GM10248 (cell line): ENCODE measurements at places on chromosomes 5 and 9.

GRCh38 chr5:158549311-158549710, 550.4 kb downstream of the EBF1 start:
- no peak for DNase-seq

DNA sequence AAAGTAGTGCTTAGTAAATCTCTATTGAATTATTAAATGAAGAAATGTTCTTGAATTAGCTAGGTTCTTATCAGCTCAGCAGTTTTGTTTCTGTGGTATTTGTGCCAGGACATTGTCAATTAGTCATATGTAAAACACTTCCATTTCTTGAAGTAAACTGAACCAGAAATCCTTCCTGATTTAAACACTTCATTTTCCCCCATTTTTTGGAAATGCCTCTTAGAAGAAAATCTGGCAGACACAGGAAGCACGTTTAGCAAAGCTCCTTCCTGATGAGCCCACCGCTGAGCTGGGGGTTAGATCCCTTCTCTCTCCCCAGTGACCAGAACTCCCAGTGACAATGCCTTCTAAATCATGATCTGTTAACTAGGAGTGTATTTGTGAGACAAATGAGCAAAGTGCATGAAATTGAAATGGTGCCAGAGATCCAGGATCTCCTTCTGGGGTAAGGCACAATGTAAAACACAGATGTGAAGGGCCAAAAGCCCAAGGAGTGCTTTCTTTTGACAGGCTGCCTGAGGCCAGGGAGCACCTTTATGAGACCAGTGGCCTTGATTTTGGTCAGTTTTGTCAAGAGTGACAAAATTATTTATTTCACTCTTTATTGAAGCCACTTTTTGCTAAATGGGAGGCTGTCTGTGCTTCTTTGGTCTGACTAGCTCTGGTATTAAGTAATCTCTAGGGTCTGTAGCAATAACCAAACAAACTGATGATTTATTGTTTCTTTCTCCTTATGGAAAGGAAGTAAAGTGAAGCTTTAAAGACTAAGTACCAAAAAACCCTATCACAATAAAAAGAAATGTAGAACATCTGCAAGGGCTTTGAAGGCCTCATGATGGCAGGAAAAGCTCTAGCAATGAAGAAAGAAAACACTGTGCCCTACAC, 25.5 kb upstream of the RUSC2 start:
- no peak for DNase-seq

DNA sequence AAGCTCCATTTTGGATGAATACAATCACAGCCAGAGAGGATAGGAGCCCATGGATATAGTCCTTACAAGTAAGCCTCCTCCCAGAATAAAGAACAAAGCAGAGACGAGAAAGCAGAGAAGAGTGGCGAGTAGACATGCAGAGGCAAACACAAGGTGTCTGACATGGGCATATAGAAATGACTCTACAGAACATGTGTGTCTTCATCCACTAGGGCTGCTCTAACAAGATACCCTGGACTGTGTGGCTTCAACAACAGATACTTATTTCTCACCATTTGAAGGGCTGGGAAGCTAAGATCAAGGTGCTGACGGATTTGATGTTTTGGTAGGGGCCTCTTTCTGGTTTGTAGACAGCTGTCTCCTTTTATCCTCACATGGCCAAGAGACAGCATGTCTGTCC, 32.3 kb upstream of the FER start:
- DNase-seq: no peak

DNA sequence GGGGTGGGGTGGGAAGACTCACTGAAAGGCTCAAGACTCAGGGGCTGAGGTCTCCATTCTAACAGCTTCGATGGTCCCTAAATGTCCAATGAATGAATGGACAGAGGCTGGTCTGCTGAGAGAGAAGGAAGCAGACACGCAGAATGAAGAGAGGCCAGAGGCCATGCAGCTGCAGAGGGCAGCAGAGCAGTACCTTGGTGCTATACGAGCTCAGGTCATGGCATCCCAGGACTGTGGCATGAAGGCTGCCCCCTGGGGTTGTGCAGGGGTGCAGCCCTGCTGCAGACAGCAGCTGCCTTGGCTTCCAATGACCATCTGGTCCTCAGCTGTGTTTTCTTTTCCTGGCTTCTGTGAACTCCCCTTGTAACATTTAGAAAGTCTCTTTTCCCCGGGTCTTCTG, 15.2 kb upstream of the CORO2A start:
- DNase-seq: no peak

DNA sequence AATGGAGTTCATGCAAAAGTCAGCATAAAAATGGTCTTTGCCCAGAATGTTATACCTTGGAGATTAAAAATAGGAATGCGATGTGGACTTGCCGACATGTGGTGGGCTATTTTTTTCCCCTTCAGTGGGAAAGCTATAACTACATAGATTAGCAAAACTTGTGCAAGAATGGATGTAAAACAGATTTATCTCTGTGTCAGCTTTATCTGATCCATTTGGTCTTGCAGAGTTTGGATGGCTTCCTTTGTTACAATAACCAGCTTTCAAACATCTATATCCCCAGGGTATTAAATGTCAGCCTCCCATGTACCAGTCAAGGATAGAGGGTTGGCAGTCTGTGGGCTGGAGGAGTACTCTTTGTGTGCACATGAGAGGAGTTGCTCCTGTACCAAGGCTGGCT, 284.9 kb downstream of the TMEM38B start:
- DNase-seq: no peak

DNA sequence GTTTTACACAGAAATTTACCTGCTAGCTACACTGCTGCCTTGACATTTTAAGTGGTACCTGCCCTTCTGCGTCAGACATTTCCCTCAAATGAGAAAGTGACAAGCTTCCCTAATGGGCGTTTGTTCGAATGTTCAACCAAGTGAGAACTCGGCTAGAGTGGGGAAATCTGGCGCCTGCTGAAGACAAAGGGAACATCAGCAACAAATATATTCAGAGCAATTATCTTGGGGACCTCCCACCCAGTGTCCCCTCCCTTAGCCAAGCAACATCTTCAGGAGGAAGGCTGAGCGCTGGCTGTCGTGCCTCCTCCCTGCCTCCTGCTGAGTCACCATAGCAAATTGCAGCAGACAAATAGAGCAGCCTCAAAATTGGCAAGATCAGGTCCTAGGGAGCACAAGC, 57.1 kb downstream of the MFAP3 start:
- no peak for DNase-seq

GRCh38 chr5:11377896-11378295, 526.4 kb downstream of the CTNND2 start:
- DNase-seq: no peak

DNA sequence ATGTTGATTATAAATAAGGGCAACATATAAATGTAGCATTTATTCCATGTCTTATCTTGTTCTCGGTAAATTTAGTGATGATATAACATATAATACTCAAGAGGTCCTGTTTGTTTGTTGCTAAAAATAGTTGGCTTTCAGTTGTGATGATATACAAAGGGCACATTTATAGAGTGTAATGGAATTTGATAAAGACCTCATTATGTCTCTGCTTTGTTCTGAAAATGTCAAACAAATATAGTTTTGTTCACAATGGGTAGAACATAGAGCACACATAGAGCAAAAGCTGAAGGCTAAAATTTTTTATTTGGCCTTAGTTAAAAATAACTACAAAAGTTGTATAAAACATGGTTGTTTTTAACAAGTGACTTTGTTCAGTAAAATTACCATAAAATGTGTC, 477.1 kb upstream of the SMC2 start:
- no peak for DNase-seq

DNA sequence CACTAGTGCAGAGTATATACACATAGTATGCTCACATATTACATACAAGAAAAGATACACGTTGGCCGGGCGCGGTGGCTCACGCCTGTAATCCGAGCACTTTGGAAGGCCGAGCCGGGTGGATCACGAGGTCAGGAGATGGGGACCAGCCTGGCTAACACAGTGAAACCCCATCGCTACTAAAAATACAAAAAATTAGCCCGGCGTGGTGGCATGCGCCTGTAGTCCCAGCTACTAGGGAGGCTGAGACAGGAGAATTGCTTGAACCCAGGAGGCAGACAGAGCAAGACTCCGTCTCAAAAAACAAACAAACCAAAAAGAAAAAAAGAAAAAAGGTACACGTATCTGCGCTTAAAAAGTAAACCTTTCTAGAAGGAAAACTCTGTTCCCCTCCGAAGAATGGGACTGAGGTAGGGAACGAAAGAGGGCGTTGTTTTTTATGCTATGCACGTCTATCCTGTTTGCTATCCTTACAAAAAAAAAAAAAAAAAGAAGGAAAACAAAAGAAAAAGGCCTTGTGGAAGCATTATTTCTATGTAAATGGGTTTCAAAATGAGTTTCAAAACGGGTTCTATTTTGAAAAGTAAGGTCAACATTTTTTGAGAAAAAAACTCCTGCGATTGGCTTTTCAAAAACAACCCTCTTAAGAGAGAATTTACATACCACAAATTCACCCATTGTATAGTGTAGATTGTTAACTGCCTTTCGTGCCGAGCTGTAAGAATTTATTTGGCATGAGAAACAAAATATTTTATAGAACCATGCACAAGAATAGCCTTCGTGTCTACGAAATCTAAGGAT, 1.2 kb downstream of the AK3 start:
- peak; percentile 24 for DNase-seq

GRCh38 chr5:81212211-81212751, 20.8 kb upstream of the CKMT2 start:
- DNase-seq: no peak

- DNase-seq: no peak
These were observed 13.2 kb upstream of the ADGRD2 start for GRCh38 chr9:124437086-124437485.

DNA sequence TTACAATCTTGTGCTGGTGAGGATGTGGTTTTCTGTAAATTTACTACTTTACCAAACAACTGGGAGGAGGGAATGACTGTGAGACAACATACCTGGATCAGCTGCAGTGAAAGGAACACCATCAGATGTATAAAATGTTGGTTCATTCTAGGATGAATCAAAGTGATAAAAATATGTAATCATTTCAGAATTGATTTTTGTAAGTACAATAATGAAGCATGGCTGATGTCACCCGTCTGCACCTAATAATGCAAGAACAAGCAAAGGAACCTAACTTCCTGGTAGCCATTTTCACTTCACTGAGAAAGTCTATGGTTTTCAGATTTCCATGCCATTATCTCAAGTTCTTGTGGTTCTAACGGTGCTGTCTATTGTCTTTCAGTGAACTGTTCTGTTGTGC, 18.7 kb upstream of the C5orf34 start:
- DNase-seq: no peak

DNA sequence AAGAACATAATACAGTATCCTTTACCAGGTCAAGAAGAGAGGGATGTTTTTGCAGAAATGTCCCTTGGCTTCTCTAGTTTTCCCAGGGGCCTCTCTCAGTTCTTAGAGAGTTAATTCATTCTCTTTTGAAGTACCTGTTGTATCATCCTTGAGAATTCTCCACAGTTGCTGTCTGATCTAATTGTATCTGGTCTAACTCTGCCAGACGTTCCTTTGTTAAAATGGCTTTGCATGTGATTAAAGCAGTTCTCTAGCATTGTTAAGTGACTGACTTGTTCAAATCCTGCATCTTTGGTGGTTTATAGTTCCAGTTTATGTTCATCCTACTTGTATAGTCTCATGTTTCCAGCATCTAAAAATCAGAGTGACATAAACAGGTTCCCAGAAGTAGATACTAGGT, 65.0 kb downstream of the KIAA1958 start:
- DNase-seq: no peak

DNA sequence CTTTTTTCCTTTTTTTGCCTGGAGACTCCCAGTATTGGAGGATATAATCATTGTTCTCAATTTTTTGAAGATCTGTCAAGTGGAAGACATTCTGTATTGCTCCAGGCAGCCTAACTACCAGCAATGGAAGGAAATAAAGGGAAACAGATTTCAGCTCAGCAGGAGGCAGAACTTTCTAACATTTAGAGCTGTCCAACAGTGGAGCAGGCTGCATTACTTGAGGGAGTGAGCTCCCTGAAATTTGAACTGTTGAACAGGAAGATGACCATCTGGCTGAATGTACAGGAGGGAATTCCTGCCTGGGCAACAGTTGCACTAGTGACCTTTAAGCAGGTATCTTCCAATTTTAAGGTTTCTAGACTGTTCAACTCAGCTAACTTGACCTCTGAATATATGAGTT, 1.1 kb upstream of the GAPVD1 start:
- DNase-seq: no peak

DNA sequence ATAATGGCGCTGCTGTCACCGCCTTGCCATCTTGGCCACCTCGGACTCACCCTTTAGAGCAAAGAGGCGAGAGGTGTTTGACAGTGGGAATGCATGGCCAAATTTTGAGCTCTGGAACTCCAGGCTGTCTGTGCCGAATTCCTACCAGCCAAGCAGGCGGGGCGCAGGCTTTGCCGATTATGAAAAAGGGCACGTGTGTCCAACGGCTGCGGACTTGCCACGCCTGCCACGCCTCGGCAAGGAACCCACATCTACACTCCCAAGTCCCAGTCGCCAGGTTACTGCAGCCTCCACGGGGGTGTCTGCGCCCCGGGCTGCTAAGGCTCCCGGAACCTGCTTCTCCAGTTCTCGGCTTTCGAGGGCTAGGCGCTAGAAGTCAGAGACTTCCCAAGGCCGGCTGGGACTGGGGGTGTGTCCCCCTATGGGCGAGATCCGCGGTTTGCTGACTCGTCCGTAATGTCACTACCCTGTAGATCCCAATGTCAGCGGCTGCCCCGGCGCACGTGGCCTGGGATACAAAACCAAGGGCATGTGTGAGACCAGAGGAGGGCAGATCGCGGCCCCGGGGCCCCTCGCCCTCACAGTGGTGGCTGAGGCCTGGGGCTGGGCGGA, 2.8 kb downstream of the NPR3 start:
- no peak for DNase-seq

DNA sequence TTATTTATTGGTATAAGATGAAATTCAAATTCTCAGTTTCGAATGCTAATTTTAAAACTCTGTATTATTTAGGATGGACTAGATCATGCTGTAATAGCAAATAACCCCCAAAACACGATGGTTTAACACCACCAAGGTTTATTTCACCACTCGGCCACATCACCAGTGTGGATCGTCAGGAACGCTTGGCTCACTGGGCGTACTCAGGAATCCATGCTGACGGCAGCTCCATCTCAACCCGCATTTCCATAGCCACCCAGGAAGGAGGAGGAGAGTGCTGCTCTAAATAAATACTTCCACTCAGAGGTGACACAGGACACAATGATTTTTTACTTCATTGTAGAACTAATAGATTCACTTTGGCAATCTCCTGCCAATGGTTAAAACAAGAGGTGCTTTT, 347.4 kb downstream of the SH3GL2 start:
- no peak for DNase-seq

DNA sequence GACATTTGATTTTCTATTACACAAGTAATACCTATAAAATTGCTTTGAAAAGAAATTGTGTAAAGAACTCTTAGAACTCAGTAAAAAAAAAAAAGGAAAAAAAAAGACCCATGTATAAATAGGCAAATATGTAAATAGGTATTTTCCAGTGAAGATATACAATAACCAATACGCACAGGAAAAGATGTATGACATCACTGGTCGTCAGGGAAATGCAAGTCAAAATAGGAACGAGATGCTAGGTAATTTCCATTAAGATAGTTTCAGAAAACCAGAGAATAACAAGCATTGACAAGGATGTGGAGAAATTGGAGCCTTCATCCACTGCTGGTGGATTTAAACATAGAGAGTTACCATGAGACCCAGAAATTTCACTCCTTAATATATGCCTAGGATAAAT, 708.8 kb downstream of the MTRR start:
- no peak for DNase-seq

- no peak for DNase-seq
These were observed 243 bp upstream of the SHISAL2B start for GRCh38 chr5:64690104-64690416.
